Activated gamma-delta T cell treated with anti-CD3 and anti-CD28 coated beads, Interleukin-2, amount 50 U/mL, for 16 hours (primary cell): ENCODE measurements at places on chromosomes 11 and 22.

- DNase-seq = no peak
Measured at GRCh38 chr22:38700270-38700788, 414 bp downstream of the JOSD1 start.

- no peak for DNase-seq
Measured at GRCh38 chr11:113647108-113647507, 59.0 kb downstream of the TMPRSS5 start.

GRCh38 chr11:118634431-118635236 is 27.2 kb downstream of the PHLDB1 start:
- DNase-seq = no peak

- no peak for DNase-seq
Measured at GRCh38 chr11:91790346-91791170, 434.1 kb upstream of the FAT3 start.

DNA sequence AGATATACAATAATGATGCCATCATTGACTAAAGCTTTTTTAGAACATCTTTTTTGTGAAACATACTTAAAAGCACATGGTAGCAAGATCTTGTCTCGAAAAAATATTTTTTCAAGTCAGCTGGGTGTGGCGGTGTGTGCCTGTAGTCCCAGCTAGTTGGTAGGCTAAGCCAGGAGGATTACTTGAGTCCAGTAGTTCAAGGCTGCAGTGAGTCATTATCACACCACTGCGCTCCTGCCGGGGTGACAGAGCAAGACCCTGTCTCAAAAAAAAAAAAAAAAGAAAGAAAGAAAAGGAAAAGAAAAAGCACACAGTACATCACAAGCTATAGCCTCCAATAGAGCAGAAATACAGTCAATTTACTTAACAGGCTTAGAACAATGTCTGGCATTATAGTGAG is 37.0 kb downstream of the ENTHD1 start:
- DNase-seq = no peak

GRCh38 chr11:17638311-17638710 is 81.1 kb upstream of the MYOD1 start:
- no peak for DNase-seq

DNA sequence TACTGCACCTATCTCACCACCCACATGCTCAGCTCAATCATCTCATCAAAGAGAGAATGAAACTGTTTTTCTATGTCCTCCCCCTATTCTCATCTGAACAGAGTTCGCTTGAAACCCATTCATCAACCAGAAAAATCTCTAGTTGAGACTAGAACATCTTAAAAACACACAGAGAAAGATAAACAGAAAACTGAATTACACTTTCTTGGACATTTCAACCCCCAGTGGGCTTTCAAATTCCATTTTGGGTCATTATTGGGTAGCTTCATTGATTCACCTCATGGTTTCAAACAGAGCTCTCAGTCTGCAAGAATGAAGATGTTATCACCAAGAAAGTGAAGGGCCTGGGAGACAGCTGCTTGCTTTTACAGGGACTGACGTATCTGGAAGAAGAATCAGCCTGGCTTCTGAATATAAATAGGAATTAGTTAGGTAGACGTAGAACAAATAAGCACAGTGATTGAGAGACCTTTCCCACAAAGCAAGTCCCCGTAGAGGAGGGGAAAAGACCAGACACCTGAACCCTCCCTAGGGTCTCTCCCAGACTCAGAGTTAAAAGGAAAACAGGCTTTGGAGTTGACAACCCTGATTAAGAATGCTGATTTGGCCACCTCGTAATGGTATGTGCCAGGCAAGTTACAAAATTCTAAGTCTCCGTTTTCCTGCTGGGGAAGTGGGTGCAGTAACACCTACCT is 155.7 kb downstream of the BBOX1 start:
- DNase-seq = no peak

DNA sequence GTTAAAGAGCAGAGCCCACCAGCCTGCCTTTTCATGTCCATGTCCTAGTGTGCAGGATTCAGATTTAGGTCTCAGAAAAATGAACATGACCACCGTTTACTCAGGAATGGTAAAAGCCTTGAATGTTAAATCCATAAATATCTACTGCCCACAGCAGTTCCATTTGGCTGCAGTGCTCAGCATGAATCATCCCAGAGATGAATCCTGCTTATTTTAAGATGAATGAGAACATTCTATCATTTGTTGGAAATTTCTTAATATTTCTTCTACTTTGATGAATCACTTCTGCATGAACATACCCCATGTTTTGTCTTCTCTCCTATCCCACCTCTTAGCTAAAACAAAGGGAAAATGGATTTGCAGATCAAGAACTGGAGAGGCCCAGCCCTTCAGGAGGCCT is 47.5 kb upstream of the AQP11 start:
- DNase-seq = no peak

DNA sequence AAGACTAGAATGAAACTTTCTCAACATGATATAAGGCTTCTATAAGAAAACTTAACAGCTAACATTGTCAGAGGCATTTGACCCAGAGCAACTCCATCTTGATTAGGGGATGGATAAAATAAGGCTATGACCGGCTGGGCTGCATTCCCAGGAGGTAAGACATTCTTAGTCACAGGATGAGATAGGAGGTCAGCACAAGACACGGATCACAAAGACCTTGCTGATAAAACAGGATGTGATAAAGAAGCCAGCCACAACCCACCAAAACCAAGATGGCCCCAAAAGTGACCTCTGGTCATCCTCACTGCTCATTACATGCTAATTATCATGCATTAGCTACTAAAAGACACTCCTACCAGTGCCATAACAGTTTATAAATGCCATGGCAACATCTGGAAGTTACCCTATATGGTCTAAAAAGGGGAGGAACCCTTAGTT is 135.2 kb downstream of the TTC28 start:
- no peak for DNase-seq

DNA sequence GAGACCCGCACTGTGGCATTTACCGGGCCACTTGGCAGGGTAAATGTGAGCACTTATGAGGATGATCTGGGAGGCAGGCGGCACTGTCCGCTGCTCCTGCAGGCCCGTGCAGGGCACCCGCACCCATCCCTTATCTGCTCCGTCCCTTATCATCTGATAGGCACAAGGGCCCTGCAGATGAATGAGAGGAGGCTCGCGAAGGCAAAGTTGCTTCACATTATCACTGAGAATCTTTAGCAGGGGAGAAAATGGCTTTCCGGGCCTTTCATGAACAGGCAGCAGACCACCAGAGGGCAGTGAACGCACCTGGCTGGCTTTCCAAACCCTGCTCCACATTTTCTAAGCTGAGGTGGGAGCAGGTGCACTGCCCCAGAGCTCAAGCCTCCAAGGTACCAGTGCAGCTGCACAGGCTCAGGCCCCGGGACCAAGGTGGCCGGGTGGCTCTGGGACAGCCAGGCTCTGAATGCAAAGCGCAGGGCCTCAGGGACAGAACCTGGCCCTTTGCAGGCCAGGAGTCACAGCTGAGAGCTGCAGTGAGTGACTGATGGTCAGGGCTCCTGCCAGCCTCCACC is 165.6 kb downstream of the SHANK2 start:
- no peak for DNase-seq

GRCh38 chr11:111336582-111337256 is 38.4 kb downstream of the POU2AF3 start:
- no peak for DNase-seq
